ENCODE measurements at places on chromosomes 1 and 21.

GRCh38 chr1:154413177-154413783, 8.1 kb downstream of the IL6R start:
- DNase-seq: no peak

DNA sequence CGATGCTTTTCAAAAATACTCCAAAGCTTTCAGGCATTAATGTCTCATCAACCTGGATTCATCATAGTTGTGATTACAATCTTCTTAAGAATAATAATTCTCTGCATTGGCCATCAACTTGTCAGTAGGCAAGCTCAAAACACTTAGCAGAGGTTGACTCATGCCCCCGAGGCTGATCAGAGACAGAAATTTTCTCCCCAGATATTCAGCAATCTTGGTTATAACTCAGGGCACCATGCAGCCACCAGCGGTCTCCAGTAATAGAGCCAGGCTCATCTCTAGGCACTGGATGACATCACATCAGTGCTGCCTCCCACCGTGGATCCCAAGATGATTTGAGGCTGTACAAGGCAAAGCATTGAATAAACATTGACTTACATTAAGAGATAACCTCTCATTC, 14.3 kb upstream of the IFFO2 start:
- DNase-seq: no peak

DNA sequence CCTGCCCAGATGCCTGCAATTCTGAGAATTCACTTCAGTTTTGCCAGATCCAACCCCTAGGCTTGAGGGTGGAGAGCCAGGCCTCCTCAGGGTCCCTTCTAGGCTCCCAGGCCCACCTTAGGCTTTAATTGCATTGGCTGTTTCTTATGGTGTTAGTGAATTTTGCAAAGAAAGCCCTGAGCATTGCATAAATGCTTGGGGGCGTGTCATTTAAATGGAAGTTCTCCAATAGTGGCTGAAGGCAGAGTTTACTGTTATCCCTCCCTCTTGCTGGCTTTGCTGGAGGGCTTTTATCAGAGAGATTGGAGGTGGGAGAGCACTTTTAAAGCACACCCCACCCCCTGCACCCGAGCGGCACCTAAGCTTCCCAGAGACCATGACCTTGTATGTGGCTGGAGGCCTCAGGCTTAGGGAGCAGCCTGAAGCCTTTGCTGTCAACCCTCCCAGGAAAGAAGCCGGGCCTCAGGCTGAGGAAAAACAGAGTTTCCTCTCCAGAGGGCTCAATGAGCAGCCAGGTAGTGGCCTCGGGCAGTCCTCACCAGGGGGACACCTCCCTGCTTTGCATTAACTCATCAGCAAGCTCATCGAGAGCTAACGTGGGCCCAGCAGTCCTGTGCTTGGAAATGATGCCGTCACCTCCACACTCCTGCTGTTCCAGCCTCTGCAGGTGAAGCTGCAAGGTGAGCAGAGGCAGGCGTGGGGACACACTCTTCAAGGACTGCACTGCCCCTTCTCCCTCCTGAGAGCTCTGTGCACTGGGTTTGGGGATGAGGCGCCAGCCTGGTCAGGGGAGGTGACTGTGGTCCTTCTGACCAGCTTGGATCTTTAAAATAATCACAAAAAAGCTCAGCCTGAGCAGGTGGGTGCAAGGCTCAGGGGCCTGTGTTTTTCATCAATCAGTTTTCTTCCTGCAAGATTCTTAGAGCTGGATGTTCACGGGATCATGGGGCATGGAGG, 58.0 kb downstream of the STUM start:
- DNase-seq: no peak

DNA sequence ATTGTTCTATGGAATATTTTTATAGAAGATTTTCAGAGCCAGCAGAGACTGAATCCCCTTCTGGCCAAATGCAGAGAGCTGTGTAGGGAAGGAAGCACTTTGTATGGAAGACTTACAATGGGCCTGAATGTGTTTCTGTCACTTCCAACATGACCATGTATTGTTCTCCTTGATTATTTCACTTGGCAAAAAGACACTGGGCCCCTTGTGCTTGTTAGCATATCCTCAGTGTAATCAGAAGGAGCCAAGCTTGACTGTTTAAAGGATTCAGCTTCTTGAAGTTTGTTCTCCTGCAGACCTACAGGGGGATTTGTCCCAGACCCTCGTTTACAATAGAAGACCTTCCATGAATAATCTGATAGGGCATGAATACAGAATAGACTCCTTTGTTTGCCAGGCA, 48.1 kb upstream of the UBE2U start:
- DNase-seq: no peak

GRCh38 chr1:23581219-23581618, 21.9 kb upstream of the ID3 start:
- DNase-seq: no peak

GRCh38 chr1:111603979-111604378, 15.6 kb upstream of the RAP1A start:
- DNase-seq: no peak

- no peak for DNase-seq
These were observed 34.6 kb upstream of the HEATR1 start for GRCh38 chr1:236638945-236639344.

GRCh38 chr1:92805216-92805615, 20.3 kb upstream of the EVI5 start:
- no peak for DNase-seq

DNA sequence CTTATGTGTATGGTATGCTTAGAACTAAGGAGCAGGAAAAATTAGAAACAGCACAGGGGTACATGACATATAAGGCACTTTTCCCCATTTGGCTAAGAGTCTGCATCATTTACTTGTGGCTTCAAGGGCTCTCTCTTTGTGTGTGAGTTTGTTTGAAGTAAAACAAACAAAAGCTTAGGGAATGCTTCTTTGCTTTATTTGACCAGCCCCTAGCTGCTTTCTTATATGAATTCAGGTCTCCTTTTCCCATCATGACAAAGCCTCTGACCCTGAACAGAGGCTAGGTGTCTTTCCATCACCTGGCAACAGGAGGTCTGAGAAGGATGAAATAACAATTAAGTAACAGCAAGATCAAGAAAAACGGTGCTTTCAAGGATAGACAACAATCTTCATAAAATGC, 643.8 kb upstream of the ADGRL2 start:
- DNase-seq: no peak

DNA sequence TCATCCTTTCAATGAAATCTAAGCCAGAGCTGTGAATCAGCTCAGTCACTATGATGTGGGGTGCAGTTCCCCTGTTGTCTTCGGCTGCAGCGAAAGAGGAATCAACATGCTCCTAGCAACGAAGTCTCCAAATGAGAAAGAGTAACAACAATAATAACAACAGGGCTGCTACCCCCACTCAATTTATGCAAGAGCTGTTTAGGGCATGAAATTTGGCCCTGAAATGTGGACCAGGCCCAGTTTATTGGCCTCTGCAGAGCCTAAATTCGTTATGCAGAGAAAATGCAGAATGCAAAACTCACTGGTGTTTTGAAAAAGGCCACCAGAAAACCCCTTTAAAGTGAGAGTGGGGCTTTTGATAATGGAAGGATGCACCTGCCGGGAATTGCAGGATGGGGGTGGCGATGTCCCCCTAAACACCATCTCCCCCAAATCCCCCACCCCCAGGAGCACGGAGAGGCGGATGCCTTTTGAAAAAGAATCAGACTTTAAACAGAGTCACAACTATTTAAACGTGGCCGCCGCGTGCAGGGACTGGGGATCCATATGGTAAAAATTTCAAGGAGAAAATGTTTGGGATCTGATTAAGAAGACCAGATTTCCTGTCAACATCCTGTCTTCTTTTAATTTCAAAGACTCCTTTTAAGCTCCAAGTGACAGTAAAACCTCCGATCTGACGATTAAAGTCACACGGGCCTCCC, 1.9 kb downstream of the RUNX3 start:
- no peak for DNase-seq

DNA sequence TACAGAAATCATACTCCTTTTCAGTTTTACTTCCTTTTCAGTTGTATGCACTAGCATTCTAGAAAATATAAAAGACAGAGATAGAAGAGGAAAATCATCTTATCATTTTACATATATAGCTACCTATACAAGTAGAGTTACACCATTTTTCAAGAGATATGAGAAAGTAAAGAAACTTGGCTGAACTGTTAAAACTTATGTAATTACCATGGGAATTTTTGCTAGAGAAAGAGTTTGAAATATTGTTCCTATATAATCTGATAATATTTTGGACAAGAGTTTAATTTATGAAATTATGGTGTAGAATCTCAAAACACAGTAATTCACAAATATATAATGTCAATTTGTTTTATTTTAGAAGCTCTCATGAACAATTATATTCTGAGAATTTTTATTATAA, 180.8 kb downstream of the PLPPR4 start:
- DNase-seq: no peak

- DNase-seq: no peak
These were observed 98.8 kb upstream of the DUSP10 start for GRCh38 chr1:221840511-221841243.

GRCh38 chr1:222777463-222777862, 37.4 kb upstream of the DISP1 start:
- DNase-seq: no peak

GRCh38 chr1:77484926-77485325, 197.5 kb downstream of the ZZZ3 start:
- no peak for DNase-seq

- DNase-seq: no peak
These were observed 1528.0 kb downstream of the BRINP3 start for GRCh38 chr1:188949701-188950100.

- no peak for DNase-seq
These were observed 28.7 kb upstream of the DYRK1A start for GRCh38 chr21:37337831-37338230.

- DNase-seq: no peak
These were observed 20.4 kb downstream of the LEPR start for GRCh38 chr1:65440915-65441314.

GRCh38 chr1:201661823-201662359, 123.0 kb downstream of the NAV1 start:
- no peak for DNase-seq

- DNase-seq: no peak
These were observed 12.7 kb upstream of the HMGCL start for GRCh38 chr1:23837908-23838307.

DNA sequence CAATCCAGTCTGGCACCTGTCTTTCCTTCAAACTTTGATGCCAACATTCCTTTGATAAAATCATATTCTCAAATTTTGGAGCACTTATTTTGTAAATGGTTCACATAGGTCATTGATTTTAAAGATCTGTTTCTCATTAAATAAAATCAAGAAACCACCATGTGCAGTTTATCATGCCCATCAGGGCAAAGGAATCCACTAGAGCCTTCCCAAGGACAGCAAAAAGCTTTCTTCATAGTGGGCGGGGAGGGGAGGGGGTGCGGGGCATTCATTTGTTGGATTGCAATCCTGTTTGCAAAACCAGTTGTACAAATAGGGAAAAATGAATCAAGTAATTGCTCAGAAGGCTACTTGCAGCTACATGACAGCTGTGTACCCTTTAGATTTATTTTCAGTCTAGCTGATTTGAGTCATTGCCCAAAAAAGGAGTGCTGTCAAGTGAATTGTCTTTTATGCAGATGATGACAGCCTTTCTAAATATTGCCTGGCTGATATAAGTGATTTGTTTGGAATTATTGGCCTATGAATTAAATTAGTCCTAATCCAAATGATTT, 23.0 kb downstream of the LRRC8B start:
- no peak for DNase-seq

DNA sequence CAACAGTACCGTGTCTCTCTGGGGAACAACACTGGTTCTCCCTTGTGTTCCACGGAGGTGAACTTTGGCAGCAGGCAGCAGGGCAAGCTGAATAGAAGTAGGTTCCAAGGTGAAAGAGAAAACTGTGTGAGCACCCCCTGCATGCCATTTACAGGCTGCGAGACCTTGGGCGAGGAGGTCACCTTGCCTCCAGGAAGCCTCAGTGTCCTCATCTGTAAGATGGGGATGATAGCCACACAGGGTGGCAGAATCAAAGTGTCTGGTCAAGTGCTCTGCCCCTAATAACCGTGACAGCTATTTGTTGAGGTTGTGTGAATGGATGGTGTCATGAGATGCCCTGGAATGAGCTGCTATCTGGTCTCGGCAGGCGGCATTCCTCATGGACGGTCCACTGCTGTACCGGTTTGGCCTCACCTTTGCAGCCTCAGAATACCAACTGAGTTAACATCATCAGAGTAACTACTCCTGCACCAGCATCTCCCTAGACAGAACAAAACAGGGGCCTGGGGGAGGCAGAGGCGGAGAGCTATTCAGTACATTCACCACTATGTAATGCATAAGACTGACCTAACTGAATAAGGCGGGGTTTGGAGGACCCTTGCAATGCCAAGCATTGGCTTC, 7.4 kb upstream of the KLHDC7A start:
- no peak for DNase-seq

- no peak for DNase-seq
These were observed 10.8 kb downstream of the SLC45A3 start for GRCh38 chr1:205669341-205670149.

DNA sequence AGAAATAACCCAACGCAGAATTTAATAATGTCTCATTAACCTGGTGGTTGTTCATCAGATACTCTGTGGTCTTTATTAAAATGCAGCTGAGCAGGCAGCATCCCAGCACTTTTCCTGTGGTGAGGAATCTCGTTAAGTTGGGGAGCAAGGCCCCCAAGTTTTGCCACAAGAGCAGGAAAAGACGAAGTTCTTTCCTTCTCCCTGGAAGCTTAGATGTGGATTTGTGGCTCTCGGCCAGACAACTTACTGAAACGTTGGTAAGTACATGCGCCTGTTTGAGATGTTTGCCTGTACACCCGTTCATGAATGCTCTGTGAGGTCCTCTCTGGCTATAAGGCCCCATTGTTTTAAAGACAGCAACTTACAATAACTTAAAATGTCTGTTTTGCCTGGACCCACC, 34.3 kb upstream of the PDE9A start:
- DNase-seq: no peak

All from cortex of kidney (tissue), 1 donor.